ENCODE measurements at places on chromosomes 1 and 21.

DNA sequence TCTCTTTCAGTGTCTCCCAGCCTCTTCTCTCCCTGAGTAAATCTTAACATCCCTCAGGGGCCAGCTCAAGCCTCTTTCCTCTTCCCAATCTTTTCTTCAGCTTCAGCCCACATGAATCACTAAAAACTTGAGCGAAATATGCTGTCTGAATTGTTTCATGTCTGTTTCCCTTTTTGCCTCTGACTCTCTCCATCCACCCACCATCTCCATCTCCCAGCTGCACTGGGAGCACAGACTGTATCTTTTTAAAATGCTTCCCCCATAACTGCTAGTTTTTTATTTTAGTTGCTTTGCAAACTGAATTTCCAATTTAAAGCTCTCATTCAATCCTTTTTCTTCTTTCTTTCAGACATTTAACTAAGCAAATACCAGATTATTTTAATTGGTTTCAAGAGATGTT is 3.0 kb upstream of the AHCTF1 start:
- no peak for DNase-seq

GRCh38 chr1:174988986-174989385 is 10.8 kb upstream of the CACYBP start:
- DNase-seq = no peak

GRCh38 chr1:54403808-54404261 is 2.4 kb downstream of the SSBP3 start:
- DNase-seq = peak; percentile 80

GRCh38 chr1:177862916-177863315 is 106.9 kb downstream of the SEC16B start:
- no peak for DNase-seq

DNA sequence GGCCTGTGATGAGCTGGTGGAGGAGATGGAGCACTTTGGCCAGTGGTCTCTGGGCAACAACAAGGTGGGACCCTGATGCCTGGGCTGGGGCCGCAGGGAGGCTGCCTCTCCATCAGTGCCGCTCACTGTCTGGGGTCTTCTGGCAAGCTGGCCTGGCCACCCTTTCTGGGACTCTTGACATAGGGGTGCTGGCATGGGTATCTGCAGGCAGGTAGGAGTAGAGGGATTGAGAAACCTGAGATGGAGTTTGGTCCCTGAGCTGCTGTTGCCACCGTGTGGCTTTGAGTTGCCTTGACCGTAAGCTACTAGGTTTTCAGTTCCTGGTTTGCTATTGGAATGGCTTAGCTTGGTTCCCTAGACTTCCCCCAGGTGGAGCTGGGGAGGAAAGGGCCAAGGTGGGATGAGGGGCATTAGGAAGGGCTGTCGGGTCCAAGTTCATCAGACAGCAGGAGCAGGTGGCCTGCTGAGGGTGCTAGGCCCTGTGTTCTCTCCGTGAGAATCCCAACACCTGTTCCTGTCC is 13.2 kb upstream of the MFN2 start:
- DNase-seq = peak; percentile 39

- no peak for DNase-seq
Observed at GRCh38 chr1:15723631-15724246, 12.3 kb upstream of the SLC25A34 start.

GRCh38 chr1:21705303-21705980 is 36.3 kb upstream of the RAP1GAP start:
- no peak for DNase-seq

- no peak for DNase-seq
Observed at GRCh38 chr1:65773391-65774123, 19.1 kb upstream of the PDE4B start.

GRCh38 chr1:204296431-204296988 is 63.2 kb downstream of the PLEKHA6 start:
- peak; percentile 42 for DNase-seq
